ENCODE measurements at places on chromosomes 7 and 10.

DNA sequence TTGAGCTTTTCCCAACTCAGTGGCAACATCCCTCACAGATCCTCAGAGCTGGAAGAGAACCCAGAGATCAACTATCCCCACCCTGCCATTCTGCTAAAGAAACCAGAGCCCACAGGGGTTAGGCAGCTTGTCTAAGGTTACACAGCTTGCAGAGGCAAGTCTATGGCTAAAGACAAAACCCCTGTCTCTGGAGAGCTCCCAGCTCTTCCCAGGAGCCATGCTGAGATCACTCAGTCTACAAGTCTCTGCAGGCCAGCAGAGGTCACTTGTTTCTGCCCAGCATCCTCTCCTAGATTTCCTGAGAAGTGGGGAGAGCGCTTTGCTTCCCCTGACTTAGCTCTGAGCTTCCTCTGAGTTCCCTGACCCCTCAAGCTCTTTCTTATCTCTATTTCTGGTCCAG is 28.5 kb upstream of the LOXL4 start:
- no peaks in the 10 kb centered on the region for H3K27me3 ChIP-seq
- H3K27ac ChIP-seq, result no peak overlapping the region
- DNase-seq, result no peak
- no peaks in the 10 kb centered on the region for H3K4me1 ChIP-seq

DNA sequence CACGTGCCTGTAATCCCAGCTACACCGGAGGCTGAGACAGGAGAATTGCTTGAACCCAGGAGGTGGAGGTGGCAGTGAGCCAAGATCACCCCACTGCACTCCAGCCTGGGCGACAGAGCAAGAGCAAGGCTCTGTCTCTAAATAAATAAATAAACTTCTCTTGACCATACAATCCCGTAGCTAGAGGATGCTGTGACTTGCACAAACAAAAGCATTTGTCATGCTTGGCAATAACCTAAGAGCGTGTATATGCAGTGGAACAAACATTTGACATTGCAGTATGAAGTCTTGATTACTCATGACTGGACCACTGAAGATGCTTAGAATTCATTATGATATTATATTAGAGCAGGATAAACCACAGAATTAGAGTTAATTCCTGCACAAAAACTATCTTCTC is 1.4 kb upstream of the C7orf57 start:
- H3K36me3 ChIP-seq, result no peaks in the 10 kb centered on the region
- H3K27me3 ChIP-seq, result no peaks in the 10 kb centered on the region
- DNase-seq, result no peak
- no peak overlapping the region for H3K4me3 ChIP-seq

DNA sequence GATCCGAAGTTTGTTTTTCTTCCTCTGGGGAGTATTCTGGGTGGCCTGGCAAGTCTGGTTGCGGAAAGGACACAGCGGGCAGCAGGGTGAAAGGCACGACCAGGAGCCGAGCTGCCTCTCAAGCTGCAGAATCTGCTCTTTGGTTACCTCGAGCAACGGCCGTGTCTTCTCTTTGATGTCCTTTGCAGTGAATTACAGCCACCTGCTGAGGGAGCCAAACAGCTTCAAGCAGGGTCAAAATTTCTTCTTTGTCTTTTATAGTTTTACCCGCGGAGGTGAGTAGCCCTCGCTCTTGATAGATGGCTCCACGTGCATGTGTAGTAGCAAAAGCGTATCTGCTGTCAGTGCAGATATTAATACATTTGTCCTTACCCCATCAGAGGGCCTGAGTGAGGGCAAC is 177.3 kb upstream of the MBL2 start:
- H3K27ac ChIP-seq, result no peak overlapping the region
- DNase-seq, result no peak
- no peaks in the 10 kb centered on the region for H3K36me3 ChIP-seq

- peaks cover 37% of the 10 kb centered on the region for H3K36me3 ChIP-seq
- H3K27me3 ChIP-seq, result no peaks in the 10 kb centered on the region
- no peaks in the 10 kb centered on the region for H3K4me1 ChIP-seq
Observed at GRCh38 chr10:35572583-35572982, 32.6 kb upstream of the GJD4 start.

DNA sequence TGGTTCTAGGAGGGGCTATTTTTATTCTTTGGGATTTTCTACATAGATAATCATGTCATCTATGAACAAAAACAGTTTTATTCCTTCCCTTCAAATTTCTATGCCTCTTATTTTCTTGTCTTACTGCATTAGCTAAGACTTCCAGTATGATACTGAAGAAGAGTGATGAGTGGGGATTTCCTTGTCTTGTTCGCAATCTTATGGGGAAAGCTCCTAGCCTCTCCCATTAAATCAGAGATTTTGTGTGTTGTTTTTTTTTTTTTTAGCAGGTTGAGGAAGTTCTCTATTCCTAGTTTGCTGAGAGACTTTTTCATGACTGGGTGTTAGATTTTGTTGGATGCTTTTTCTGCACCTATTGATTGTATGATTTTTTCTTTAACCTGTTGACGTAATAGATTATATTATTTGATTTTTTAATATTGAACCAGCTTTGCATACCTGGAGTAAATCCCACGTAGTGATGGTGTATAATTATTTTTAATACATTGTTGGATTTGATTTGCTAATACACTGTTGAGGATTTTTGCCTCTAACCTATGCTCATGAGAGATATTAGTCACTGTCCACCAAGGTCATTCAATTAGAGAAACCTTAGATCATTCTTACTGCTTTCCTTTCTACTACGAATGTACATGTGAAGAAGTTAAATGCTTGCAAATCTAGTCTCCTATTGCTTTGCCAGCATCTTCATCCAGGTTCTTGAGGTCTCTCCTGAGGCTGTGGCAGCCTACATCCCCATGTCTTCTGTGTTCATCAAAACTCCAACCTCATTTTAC is 6.5 kb downstream of the ATP5F1C start:
- no peaks in the 10 kb centered on the region for H3K27me3 ChIP-seq

GRCh38 chr7:95585426-95585789 is 10.9 kb downstream of the PDK4 start:
- no peaks in the 10 kb centered on the region for H3K27me3 ChIP-seq
- no peaks in the 10 kb centered on the region for H3K36me3 ChIP-seq

GRCh38 chr7:5421714-5422395 is 1.8 kb downstream of the TNRC18 start:
- peaks cover 60% of the 10 kb centered on the region for H3K4me1 ChIP-seq

DNA sequence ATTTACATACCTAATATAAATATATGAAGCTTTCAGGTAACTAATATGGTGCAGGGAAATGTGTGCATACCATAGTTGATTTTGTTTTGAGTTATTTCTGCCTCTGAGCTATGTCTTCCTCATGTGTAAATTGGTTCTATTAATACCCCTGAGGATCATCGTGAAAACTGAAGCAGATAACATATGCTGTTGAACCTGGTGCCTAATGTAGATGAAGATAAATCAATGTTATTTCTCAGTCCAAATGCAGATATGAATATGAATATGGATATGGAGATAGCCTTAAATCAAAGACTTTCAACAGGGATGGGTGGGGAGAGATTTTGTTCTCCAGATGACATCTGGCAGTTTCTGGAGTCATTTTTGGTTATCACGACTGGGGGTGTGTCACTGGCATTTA is 122.3 kb upstream of the ANKRD30A start:
- H3K27ac ChIP-seq, result no peak overlapping the region
- DNase-seq, result no peak
- H3K4me1 ChIP-seq, result no peaks in the 10 kb centered on the region
- H3K36me3 ChIP-seq, result no peaks in the 10 kb centered on the region

All from naive thymus-derived CD4-positive, alpha-beta T cell (primary cell).